ENCODE measurements at places on chromosomes 3 and 15.
A peak's percentile ranks its signal among the peaks of the same experiment; 100 is the strongest.

- DNase-seq = no peak
Measured at GRCh38 chr3:29416514-29416913, 135.6 kb downstream of the RBMS3 start.

DNA sequence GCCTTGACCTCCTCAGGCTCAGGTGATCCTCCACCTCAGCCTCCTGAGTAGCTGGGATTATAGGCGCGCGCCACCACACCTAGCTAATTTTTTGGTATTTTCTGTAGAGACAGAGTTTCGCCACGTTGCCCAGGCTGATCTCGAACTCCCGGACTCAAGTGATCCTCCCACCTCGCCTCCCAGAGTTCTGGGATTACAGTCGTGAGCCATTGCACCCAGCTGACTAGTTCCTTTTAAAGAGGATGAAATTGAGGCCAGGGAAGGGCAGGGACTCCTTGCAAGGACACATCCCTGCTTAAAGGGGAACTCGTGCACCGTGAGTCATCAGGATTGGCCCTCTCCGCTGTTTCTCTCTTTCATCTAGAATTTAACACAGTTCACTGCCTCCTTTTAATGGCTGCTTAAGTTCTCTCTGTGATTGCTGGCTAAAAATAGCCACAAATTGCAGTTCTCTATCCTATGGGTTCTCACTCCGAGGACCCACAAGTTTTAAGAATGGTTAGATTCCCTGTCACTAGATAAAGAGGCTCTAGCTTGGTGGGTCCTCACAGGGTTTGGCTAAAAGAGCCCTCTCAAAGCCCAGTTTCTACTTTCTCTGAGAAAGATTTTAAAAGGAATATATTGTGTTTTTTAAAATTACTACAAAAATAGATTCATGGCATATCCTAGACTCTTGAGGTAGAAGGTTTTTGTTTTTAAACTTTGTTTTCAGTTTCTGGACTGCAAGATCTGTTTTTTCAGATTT, 1.4 kb downstream of the CRTAP start:
- peak; percentile 96 for DNase-seq

GRCh38 chr3:161393803-161394202, 22.5 kb upstream of the SPTSSB start:
- DNase-seq = no peak

DNA sequence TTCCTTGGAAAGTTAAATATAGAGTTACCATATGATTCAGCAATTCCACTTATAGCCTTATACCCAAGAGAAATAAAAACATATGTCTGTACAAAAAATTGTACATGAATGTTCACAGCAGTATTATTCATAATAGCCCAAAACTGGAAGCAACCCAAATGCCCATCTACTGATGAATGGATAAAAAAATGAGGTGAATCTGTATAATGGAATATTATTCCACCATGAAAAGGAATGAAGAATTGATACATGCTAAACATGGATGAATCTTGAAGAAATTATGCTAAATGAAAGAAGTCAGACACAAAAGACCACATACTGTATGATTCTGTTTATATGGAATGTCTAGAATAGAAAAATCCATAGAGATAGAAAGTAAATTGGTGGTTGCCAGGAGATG, 61.4 kb downstream of the TTC23 start:
- no peak for DNase-seq

DNA sequence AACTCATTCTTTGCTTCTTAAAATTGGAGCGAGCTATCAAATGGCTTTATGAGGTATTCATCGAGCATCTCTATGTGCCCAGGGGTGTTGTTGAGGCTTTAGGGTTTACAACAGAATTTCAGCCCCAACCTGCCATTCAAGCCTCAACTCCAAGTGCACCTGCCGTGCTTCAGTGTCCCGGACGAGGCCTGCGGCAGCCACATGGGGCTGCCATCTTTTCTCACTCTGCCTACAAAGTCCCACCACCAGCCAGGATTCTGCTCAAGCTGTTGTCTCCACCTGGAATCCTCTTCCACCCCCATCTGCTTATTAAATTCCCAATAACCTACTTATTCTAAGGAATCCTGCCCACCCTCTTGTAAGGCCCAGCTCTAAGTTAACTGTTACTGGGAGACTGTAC, 242.4 kb downstream of the OPA1 start:
- no peak for DNase-seq

DNA sequence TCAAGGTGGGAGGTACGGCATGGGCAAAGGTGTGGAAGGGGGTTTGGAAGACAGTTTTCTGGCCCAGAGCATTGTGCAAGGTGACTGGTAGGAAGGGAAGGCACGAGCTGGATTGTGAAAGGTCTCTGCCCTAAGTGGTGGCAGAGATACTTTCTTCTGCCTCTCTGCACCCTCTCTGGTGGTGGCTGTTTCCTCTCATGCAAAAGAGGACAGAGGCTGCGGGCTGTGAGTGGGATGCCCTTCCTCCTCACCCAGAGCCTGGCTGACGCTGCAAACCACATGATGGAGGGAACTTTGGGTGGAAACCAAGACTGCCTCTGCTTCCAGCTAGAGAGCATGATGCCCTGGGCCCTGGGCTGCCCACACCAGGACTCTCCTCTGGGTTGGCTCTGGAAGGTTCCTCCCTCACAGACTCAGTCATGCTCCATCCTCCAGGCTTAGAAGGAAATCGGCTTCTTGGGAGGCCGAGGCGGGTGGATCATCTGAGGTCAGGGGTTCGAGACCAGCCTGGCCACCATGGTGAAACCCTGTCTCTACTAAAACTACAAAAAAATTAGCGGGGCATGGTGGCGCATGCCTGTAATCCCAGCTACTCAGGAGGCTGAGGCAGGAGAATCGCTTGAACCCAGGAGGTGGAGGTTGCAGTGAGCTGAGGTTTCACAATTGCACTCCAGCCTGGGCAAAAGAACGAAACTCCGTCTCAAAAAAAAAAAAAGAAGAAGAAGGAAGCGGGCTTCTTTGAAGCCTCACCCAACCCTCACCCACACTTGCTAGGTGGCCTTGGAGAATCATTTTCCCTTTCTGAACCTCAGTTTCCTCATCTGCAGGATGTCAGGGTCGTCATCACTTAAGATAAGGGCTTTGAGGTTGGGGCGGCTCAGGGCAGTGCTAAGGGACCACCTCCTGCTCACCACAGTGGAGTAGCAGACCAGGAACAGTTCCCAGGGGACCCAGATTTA, 8.3 kb downstream of the PSTPIP1 start:
- no peak for DNase-seq

Measured in fibroblast of villous mesenchyme (primary cell).